Stimulated activated CD4-positive, alpha-beta T cell treated with anti-CD3 and anti-CD28 coated beads, Interleukin-1b, Interleukin-23, amount 100 ng/mL, for 1 hour (primary cell): ENCODE measurements at places on chromosomes 5 and 9.

DNA sequence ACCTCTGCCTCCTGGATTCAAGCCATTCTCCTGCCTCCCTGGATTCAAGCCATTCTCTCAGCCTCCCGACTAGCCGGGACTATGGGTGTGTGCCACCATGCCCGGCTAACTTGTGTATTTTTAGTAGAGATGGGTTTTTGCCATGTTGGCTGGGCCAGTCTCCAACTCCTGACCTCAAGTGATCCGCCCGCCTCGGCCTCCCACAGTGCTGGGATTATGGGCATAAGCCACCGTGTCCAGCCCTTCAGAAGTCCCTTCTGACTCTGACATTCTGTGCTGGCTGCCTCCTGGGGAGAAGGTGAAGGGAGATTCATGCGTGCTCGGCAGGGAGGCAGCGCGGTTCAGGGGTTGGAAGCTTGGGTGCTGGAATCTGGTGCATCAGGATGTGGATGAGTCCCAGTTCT, 28.8 kb downstream of the PRRX2 start:
- DNase-seq = no peak

DNA sequence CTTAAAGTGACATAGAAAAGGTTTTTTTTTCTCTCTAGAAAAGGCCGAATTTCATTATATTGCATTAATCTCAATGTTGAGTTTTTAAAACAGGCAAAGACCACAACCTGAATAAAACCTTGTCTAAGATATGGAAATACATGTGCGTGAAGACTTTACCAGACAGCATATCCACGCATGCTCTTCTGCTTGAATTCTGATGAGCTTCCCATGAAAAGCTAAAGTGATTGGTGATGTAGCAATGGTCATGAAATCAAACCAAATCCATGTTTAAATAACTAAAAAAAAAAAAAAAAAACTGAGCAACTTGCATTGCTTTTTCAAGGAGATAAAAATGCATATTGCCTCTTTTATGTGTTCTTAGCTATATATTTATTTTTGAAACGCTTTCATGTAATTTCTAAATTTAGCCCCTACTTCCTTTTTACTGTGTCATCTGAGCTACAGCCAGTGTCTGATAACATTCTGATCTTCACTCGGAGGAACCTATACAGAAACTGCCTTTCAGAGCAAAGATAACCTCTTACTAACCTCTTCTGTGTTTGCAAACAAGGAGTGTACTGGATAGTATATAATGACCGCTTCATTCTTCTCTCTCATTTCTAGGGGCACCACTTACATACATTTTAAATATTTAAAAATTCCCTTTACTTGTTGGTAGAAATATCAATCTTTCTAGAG, 179.1 kb upstream of the GNA14 start:
- no peak for DNase-seq

GRCh38 chr5:73938280-73938937, 312.4 kb downstream of the ARHGEF28 start:
- no peak for DNase-seq

DNA sequence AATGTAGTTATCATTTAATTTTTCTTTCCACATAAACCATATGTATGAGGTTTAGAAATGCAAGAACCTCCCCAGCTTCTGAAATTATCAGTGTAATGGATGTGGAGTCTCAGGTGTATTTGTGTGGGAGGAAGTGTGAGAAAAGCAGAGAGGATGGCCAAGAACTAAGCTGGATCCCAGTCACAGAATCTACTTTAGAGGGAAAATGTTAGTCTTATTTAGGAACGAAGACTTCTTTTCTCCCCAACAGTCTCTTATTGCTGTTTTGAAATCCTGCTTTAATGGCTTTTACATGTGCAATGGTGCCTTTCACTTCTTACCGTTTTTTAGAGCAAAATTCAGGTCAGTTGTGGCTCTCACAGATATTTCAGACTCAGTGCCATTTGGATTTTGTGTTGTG, 3.0 kb downstream of the EQTN start:
- DNase-seq = no peak

GRCh38 chr9:84922051-84922450, 252.5 kb downstream of the NTRK2 start:
- DNase-seq = no peak

GRCh38 chr5:9903801-9904200, 273.6 kb upstream of the TAS2R1 start:
- DNase-seq = no peak

DNA sequence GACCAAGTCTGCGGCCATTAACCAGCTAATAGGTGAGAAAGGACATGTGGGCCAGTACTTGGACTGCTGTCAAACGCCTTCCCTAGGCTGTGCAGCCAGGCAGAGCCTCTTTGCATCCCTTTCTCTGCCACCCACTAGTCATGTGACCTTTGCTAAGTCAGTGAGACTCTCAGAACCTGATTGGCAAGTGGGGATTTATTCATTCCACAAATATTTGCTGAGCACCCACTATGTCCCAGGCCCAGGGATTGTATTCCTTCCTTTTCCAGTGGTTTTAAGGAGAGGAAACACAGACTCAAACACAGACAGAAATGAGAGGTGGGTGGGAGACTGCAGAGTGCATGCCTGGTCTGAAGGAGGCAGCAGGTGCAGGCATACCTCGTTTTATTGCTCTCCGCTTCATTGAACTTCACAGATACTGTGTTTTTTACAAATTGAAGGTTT, 71.6 kb upstream of the GALNT10 start:
- DNase-seq = no peak

DNA sequence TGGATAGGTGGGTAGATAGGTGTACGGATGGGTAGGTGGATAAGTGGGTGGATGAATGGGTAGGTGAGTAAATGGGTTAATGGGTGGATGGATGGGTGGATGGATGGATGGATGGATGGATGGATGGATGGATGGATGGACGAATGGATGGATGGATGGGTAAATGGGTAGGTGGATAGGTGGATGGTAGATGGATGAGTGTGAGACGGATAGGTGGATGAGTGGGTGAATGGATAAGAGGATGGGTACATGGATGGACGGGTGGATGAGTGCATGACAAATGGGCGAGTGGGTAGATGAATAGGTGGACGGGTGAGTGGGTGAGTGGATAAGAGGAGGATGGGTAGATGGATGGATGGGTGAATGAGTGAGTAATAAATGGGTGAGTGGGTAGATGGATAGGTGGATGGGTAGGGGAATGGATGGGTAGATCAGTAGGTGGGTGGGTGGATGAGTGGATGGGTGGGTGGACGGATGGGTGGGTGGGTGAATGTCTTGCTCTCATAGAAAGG, 179.2 kb downstream of the FGF18 start:
- DNase-seq = no peak

DNA sequence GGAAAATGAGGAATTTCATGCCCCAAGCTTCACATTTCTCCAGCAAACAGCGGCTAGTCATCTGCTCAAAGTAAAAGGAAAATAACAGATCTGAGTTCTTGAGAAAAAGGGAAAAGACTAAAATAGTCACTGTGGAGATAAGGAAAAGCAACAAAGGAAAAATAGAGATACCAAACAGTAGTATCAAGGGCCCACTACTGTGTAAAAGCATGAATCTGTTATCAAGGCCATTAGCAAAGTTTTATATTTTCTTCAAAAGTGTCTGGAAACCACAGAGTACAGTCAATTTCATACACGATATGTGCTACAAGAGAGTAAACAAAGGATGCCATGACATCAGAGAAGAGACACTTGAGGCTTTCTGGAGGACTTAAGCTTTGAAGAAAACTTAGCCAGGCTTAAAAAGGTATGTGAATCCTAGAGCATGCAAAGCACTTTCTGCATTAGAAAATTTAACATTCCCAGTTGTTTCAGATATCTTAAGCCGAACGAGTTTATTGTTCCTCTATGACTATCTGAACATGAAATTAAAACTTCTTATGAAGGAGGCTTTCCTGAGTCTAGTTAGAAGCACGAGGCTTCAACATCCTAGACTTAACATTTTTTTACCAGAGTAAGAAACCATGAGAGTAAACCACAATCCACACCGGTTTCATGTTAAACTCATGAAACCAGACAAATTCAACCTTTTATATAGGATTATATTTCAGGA, 1.2 kb downstream of the TTC33 start:
- no peak for DNase-seq

DNA sequence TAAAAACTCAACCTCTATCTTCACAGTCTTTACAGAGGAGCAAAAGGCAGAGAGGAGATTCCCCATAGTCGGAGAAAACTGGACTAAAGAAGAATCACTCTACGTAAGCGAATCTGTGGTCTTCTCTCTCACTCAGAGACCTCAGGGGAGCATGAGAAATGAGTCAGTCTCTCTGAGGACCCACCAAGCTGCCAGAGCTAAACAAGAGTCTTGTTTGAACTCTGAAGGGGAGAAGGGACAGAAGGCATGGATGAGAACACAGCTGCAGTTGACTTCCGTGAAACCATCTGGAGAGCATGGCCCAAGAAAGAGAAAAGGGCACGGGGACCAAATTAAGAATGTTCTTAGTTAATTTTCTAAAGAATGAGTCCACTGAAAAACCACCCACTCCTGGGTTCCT, 12.8 kb upstream of the MAN2A1 start:
- no peak for DNase-seq

- no peak for DNase-seq
These were observed 94.0 kb downstream of the THBS4 start for GRCh38 chr5:80129146-80129545.

- DNase-seq = no peak
These were observed 103.3 kb upstream of the EDIL3 start for GRCh38 chr5:84487963-84488362.

GRCh38 chr5:132752581-132753125, 5.4 kb downstream of the CCNI2 start:
- DNase-seq = no peak

GRCh38 chr5:116137544-116138378, 52.9 kb downstream of the COMMD10 start:
- no peak for DNase-seq

- DNase-seq = no peak
These were observed 374.8 kb downstream of the KIAA0825 start for GRCh38 chr5:94243612-94244011.

- DNase-seq = no peak
These were observed 362.9 kb upstream of the ZNF608 start for GRCh38 chr5:125109293-125109692.

DNA sequence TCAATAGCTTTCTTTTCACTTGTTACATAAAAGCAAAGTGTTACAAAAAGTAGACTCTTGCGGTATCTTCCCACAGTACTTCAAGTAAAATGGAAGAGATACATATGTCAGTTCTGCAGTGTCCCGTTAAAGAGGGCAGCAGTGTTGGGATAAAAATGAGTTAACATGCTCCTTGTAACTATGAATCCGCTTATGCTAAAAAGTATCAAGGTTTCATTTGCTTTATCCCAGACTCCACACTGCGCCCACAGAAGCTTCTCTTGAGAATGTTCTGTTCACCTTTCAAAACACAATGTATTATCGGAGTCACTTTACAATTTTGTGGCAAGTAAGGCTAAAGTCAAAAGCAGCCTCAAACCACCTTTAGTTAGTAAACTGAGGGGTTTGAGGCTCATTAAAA, 790 bp downstream of the PTAR1 start:
- no peak for DNase-seq

DNA sequence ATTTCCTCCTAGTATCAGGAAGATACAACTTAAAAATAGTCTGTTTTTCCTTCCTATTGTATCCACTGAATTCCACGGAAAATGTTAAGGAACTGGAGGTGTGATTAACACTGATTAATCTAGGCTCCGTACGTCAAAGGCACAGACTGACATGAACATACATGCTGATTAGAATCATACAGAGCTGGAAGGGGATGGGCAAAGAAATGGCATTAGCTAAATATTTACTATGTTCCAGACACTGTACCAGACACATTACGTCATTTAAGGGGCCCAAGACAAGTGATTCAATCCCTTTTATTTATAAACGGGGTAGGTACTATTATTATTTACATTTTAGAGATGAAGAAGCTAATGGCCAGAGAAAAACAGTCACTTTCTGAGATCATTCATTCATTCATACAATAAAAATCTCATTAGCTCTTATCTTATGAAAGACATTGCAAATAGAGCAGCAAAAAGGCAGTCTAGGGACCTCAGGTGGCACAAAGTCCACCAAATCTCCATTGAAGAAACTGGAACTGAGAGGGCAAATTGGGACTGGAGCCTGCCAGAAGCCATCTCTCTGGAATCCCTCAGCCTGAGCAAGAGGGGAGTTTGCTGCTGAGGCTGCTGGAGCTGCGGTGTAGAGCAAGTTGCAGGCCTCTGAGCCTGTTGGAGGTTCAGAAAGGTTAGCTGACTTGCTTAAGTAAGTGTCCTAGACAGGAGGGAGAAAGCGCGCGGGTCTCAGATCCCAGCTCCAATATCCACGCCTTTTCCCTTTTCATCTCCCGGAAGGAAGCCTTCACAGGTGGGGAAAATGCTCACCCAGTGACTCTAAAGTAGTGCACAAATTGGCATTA, 1.6 kb upstream of the TGFBR1 start:
- DNase-seq = no peak

DNA sequence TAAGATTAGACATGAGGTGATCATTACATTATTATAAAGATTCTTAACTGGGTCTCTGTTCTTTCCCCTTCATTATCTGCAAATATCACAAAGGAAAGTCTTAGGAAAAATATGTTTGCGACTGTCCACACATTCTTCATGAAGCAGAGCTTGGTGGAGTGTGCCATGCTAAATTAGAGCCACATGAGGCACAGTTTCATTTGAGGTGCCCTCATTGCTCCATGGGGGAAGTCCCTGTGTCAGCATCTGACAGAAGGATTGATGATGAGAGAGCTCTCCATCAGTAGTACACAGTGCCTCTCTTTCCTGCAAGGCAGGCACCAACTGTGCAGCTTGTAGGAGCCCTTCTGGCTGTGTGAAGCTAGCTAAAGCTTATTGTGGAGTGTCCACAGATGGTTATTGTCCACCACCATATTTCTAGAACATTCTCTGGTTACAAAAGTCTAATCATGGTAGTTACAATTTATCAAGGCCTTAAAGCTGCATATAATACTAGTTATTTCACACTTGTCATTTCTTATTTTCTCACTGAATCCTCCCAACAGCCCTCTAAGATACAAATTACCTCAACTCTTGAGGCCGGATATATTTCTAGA, 63.9 kb downstream of the C9orf152 start:
- DNase-seq = no peak

DNA sequence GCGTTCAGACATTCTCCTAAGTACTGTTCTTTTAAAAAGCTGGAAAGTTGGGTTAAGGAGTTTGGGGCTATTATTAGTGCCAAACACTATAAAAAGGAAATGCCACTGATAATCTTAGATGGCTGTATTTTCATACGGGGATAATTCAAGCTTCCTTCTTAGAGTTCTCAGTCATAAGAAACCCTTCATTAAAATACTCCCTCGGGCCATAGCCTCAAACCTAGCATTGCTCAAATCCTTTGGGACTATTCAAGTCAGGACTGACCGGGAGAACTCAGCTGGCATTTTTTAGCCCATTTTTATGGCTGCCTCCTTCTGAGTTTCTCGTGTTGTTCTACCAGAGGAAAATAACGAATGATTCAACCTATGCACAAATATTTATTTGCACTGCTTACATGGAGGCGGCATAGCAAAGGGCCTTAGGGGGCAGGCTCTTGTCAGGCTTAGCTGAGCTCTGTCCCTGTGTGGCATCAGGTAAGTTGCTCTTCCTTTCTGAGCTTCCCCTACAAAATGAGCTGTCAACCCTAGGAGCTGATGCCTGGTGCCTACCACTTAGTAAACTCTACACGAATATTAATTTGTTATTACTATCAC, 33.5 kb upstream of the ADAM19 start:
- DNase-seq = no peak
